AG10803 (cell line): ENCODE measurements at places on chromosomes 3 and 15.

DNA sequence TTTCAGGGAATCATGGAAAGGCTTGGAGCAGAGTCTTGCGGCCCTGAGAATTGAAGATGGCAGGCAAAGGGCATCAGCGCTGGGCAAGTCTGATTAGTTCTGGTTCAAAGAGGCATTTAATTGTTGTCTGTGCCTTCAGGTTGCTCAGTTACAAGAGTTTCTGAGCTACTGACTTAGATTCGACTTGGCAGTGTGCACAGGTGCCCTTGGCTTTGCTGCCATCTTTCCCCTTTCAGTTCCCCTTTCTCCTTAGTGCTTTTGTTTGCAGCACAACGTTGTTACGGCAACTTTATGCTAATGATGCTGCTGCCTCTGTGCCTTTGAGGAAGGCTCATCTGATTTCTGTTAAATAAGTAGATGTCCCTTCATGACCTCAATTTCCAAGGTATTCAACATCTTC lies 12.5 kb downstream of the P2RY14 start:
- DNase-seq: no peak

DNA sequence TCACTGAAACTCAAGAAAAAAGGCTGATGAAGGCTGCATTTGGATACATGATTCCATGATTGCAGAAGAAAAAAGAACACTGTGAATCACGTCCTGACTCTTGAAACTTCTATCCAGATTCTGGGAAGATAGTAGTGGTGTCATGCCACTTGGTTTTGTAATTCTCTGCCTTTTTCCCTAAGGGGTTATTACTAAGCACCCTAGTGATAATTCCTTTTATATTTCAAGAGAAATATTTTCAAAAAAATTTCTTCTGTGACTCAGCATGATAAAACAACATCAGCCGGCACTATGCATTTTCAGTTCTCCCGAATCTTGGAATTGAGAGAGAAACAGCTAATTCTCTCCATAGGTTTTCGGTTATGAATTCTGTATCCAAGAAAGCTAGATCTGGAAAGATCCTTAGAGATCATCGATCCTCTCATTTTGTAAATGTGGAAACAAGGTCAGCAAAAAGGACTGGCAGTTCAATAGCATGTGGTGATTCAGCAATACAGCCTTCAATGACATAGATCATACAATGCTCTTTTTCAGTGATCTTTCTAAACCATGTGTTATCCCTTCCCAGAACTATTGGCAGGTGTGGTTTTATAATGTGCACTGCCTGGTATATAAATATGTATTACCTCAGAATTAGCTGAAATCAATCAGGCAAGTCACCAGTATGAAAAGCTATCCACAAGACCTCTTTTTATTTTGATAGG lies 42.6 kb upstream of the TP63 start:
- peak; percentile 85 for DNase-seq

- DNase-seq: no peak
Measured at GRCh38 chr15:73882761-73883419, 9.5 kb downstream of the TBC1D21 start.

GRCh38 chr15:67369359-67369998 lies 114.9 kb downstream of the IQCH start:
- no peak for DNase-seq

GRCh38 chr15:49382394-49382793 lies 40.6 kb upstream of the FGF7 start:
- no peak for DNase-seq
